Stimulated activated naive CD4-positive, alpha-beta T cell treated with Interleukin-2 at 50 U/mL for 16 hours (primary cell): ENCODE measurements at places on chromosomes 4 and X.

- no peak for DNase-seq
These were observed 19.5 kb downstream of the COMMD8 start for GRCh38 chr4:47444031-47444430.

GRCh38 chrX:46961574-46962283, 49.5 kb downstream of the JADE3 start:
- no peak for DNase-seq

DNA sequence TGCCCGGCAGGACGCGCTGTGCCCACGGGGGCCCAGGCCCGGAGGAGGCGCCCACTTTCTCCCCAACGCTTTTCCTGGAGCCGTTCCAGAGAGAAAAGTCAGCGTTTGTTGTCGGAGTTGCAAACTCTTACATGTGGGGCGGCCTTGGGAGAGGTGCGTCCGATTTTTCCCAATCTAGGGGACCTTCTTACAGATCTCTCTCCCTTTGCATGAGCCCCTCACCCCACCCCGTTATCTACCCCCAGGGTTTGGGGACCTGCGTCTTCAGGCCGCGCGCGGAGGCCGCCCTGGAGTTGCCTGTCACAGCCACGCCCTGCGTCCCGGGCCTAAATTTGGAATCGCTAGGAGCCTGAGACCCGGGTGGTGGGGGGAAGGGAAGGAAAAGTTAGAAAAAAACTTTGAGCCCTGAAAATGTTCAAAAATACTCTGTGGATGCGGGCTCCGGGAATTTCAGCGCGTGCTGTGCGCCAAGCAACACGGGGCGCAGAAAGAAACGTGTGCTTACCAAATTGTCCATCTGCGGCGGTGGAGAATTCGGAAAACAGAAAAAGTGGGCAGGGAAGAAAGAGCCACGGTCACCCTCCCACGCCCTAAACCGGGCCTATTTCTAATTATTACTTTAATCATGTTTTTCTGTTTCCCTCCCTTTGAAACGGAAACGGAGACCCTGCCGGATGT, 587 bp downstream of the CD99 start:
- no peak for DNase-seq

DNA sequence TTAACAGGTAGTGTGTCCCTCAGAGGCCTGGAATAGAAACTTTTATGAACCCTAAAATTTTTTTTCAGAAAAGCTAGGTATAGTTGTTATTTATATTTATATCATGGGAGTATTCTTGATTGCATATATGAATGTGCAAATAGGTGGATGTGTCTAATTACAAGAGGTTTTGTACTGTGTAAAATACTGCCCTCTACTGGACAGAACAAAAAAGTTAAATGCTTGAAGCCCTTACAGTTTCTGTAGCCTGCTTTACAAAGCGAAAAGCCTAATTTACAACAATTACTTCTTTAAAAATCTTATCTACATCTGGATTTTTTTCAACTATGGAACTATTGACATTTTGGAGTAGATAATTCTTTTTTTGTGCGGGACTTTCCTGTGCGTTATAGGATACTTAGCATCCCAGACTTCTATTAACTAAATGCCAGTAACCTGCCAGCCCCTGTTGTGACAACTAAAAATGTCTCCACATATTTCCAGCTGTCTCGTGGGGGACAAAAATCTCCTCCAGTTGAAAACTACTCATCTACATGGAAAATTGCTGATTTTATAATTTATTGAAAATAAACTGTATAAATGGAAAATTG, 35.1 kb downstream of the ENPEP start:
- DNase-seq = no peak

GRCh38 chr4:89221167-89221867, 86.3 kb downstream of the GPRIN3 start:
- no peak for DNase-seq

DNA sequence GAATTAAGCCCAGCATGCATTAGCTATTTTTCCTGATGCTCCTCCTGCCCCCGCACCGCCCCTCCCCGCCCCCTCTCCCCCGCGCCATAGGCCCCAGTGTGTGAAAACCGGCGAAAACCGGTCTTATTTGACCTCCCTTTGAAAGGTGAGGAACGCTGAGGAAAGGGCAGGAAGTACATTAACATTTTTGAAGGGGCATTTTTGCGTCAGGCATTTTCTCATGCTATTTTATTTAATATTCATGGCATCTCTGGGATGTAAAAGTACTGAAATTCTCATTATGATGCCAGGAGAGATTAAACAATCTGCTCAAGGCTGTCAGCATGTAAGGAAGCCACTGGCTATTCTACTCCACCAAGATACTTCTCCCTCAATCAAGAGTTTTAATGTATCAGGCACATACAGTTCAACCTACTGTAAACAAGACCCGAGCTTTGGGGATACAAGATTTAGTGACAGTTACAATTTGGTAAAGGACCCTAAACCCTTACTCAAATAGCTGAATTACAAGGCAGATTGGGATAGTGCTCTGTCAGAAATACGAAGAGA, 1.2 kb upstream of the NMU start:
- no peak for DNase-seq

DNA sequence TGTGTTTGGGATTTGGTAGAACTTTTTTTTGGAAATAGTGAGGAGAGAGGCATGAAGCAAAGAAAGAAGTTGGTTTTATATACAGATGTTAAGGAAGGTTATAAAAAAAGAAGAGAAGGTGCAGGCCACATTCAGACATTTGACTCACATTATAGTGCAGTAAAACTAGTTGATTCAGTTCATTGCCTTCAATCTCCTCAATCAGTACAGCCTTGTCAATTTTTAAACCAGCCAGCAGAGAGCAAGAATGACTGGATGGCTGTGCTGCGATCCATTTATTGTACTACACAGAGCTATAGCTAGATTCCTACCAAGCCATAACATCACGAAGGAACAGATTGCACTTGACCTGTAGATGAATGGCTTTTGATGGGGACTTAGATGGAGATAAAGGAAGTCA, 79.7 kb upstream of the LSM6 start:
- no peak for DNase-seq

DNA sequence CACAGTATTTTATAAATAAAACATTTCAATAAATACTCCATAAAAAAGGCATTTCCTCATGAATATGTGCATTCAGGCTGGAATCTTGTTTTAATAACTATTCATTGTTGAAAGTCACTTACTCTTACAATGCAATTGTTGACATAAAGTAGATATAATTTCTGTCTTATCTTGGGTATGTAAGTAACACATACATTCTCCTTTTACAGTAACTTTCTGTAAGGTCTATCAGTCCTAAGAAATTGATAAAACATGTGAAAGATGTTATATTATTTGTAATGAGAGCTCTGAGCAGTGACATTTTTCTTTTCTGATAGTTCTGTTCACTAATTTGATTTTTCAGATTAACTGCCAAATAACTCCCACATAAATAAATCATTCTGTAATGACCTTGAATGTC, 1249.2 kb downstream of the STIM2 start:
- no peak for DNase-seq

- DNase-seq = no peak
These were observed 449.6 kb downstream of the FSTL5 start for GRCh38 chr4:161714022-161714751.

DNA sequence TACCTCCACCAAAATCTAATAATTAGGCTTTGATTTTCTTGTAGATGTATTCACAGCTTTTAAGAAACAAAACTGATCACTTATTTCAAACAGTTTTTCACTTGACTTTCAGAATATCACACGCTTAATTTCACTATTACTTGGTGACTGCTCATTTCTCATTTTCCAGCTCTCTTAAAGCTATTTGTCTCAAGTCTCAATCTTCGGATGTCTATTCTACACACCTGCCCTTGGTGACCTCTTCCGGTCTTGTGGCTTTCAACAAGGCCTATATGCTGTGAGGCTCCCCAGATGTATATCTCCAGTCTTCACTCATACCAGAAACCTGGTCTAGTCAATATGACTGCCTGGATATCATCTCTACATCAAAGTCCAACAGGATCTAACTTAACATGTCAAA, 34.9 kb upstream of the ANXA10 start:
- no peak for DNase-seq

DNA sequence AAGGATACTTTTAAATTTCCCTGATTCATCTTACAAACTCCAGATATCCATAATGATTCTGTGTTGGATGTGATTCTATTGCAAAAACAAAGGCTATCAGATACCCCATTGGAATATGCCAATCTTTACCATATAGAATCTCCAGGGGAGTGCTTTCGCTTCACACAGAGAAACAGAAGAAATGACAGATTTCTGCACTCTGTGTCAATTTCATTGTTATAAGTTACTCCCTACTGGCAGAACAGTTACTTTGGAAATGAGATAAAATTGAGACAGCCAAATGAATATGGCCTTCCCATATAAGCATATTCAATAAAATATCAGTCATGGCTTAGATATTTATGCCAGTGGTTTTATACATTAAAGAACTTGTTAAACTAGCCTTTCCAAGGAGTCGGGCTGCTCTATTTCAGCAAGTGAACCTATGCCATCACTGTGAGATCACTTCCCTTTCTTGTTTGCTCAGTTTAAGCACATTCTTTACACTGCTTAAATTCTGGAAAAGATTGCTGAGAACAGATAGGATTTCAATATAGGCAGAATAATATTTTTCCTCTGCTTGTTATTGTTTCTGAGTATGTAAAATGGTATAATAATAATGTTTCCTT, 127.5 kb upstream of the ANXA10 start:
- no peak for DNase-seq
